NCI-H1436 (cell line): ENCODE measurements at places on chromosomes 1 and 21.

DNA sequence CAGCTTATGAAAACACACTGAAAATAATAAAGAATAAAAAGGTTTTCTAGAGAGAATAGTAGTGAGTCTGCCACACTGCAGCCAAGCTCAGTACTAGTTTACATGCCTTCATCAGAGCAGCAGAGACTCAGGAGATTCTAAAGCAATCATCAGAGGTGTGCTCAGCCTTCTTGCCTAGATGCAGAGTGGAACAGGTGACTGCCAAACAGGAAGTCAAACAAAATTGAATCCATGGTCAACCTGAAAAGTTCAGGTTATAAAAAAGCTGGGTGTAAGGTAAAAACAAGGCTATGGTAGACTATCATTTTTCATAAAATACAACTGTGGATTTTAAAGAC, 165.3 kb upstream of the C1orf105 start:
- DNase-seq = no peak

- DNase-seq = no peak
Observed at GRCh38 chr1:66443793-66444192, 90.2 kb upstream of the SGIP1 start.

DNA sequence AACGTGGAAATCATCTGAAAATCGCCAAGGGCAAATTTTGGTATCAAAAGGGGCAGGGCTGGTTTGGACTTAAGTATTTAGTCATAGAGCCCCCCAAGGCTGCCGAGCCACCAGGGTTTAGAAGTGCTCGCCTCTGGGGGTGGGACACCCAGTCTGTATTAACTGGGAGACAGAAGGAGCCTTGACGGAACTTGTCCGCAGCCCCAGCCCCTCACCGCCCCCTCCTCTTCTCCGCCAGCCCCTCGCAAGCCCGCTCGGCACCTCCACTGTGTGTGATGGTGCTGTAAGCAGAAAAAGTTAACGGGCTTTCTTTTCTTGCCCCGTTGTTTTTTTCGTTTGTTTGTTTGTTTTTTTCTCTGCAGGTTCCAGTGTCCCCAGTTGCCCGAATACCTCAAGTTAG, 37.5 kb upstream of the KDM4A start:
- no peak for DNase-seq

DNA sequence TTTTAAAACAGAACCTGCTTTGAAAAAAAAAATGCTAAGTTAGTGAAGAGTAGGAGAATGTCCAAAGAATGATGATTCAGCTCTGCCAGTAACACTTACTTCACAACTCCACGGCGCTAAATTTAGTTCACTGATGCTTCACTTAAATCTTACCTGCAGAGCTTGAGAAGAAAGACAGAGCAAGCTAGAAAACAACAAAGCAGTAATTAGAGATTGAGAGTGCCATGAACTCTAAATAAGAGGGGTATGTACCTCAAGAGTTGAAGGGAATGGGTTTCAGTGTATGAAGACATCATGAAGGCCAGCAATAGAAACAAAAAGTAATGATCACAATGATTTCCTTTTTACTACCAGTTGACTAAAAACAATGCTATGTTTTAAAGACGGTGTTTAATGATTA, 32.8 kb downstream of the EPRS1 start:
- DNase-seq = no peak

GRCh38 chr1:232841823-232842565, 36.8 kb downstream of the MAP10 start:
- no peak for DNase-seq

DNA sequence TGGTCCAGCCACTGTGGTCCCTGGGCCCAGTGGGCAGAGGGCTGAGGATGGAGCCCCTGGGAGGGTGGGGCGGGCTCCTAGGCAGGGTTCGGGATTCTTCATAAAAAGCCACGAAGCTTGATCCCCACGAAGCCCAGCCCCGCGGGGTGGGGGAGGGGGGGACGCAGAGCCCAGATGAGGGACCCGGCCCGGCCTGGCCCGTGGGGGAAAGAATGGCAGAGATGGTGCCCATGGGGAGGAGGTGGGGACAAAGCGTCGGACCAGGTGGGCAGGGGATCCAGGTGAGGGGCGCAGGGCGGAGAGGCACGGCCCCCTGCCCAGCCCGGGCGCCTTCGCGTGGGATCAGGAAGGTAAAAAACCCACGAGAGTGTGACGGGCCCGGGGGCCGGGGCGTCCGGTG, 6.0 kb upstream of the SMIM12 start:
- DNase-seq = no peak

DNA sequence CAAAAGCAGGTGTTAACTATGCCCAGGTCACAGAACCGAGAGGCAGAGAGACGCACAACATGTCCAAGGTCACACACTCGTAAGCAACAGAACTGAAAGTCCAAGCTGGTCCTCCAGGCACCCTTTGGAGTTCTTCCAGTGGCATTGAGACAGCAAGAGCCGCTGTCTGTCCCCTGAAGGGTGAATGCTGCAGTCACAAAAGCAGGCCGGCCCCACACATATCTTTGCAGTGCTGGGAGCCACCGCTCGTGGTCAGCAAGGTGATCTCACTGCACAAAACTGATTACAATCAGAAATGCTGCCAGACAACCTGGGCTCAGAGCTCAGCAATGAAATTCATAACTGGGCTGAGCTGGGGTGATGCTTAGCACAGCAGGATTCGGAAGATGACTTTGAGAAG, 47.4 kb upstream of the RAB4A start:
- DNase-seq = no peak

- DNase-seq = no peak
Observed at GRCh38 chr1:61341426-61341825, 259.1 kb downstream of the NFIA start.

- DNase-seq = no peak
Observed at GRCh38 chr1:209769171-209769904, 13.5 kb downstream of the TRAF3IP3 start.

- DNase-seq = no peak
Observed at GRCh38 chr1:3505161-3505560, 50.7 kb downstream of the ARHGEF16 start.

DNA sequence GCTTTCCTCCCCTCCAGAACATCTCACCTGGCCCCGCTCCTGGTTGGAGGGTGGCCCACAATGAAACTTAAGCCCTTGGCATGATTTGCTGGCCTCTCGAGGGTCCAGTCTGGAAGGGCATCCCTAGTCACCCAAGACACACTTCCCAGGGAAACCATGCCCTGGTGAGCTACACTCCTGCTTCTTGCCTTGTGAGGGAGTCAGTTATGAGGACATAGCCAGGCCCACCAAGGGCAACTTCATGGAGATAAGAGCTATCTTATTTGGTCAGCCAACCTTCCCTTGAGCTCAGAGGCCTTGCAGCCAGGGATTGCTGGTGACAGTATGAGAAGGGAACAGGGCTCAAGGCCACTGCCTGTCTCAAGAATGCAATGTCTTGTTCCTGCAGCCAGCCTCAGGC, 9.7 kb downstream of the TNR start:
- no peak for DNase-seq

DNA sequence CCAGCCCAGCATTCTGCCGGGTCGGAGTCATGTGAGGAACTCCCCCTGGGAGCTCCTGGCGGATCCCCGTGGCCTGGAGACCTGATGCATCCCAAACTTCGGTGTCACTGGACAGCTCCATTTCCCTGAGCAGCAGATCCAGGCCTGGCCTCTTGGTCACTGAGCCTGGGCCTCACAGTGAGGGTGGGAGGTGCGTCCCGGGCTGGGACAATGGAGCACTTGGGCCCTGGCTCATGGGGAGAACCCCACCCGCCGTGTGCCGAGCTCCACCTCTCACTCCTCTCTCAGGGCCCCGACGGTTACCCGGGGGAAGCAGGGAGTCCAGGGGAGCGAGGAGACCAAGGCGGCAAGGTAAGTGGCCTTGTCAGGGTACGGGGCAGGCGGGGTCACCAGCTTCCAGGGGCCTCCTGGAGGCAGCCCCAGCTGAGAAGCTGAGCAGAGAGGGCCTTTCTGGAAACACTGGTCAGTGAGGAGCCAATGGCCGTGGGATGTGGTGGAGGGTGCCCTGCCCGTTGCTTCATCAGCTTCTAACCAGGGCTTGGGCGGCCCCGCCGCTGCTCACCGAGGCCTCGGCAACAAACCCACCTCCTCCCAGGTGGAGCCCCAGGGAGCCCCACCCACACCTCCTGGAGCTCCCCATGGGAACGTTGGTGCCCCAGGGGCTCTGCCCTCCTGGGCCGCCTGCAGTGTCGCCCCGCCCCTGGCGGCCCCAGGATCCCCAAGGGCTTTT, 19.8 kb downstream of the COL6A2 start:
- DNase-seq = no peak

DNA sequence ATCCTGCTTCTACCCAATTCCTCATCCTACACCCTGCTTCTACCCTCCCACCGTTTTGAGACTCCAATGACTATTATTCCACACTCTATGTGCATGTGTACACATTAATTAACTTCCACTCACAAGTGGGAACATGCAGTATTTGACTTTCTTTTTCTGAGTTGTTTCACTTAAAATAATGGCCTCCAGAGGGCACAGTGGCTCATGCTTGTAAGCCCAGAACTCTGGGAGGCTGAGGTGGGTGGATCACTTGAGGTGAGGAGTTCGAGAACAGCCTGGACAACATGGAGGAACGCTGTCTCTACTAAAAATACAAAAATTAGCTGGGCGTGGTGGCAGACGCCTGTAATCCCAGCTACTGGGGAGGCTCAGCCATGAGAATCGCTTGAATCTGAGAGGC, 464.8 kb downstream of the PTBP2 start:
- DNase-seq = no peak

DNA sequence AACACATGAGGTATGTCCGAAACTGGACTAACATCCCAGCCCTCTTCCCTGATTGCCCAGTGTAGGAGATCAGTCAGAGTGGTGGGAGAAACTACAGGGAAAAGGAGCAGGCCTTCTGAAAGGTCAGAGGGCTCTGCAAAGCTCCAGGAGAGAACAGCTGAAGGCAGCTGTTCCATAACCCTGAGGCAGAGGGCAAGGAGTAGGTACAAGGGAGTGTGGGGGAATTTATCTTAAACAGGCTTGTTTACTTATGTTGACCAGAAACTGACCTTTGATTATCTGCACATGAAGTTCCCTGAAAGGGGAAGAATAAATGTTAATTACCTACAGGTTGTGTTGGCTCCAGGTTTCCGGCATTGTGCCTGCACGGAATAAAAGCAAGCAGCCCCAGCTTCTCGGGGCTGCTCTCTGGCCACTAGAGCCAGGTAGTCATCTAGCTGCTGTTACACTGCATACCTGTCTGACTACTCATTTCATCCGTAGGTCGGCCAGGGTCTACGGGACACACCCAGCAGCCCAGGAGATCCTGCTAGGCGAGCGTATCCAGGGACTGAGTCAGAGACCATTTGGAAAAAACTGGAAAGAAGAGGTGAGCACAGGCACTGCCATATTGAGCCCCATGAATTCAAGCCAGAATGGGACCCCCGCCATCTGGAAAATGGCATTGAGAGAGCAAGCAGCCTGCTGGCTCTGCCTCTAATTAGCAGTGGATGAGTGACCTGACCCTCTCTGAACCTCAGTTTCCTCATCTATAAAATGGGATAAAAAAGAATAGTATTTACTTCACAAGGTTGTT, 14.9 kb upstream of the PAQR7 start:
- DNase-seq = no peak

DNA sequence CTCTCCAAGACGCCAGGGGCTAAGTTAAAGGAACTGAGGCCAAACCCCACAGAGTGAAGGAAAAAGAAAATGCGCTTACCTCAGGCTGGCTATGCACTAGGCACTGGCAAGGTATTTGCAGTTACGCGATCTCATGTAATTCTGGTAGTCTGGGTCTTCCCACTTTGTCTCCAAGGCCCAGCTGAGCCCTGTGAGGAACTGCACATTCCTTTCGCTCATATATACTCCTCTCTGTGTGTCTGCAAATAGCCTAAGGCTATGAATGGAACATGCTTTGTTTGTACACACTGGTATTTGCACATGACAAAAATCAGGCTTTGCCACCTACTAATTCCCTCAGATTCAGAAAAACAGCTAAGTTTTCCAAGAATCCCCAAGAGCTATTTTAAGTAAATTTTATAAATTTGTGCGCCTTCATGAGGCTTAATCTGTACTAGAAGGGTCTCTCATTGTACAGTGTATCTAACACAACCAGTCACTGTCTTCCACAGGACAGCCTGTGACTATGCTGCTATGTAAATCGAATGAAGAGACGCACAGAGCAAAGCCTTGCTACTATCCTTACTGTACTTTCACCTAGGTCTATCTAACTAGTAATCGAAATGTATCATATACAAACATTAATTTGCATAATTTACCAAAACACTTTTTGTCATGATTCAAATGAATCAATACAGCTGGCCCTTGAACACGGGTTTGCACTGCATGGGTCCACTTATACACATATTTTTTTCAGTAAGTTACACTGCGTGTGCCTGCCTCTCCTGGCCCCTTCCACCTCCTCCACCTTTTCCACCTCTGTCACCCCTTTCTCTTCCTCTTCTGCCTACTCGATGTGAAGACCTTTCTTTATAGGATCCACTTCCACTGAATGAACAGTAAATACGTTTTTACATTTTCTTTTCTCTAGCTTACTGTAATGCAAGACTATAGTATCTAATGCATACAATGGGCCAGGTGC, 87.0 kb downstream of the SIPA1L2 start:
- no peak for DNase-seq

GRCh38 chr1:11838349-11839272, 9.0 kb downstream of the NPPA start:
- peak; percentile 57 for DNase-seq

DNA sequence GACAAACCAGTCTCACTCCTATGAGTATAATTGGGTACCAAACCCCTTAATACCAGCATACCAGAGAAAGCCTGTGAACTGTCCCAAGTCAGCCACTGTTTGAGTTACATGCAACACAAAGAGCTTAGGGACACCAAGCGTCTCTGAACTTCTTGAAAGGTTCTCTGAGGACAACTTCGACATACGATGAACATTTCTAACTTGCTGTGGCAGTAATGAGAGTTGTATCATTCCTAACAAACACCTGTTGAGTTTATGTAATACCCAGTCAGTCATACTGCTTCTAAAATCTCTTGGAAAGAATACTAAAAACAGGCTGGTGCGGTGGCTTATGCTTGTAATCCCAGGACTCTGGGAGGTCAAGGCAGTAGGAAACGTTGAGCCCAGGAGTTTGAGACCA, 18.4 kb downstream of the CCT8 start:
- DNase-seq = no peak

DNA sequence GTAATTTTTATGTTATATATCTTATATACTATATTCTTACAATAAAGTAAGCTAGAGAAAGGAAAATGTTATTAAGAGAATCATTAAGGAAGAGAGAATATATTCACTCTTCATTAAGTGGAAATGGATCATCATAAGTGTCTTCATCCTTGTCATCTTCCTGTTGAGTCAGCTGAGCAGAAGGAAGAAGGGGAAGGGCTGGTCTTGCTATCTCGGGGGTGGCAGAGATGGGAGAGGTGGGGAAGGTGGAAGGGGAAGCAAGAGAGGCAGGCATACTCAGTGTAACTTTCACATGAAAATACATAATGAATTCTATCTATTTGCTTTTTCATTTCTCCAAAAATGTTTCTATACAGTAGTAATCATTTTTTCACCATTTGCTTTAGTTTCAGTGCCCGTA, 5.1 kb downstream of the DNASE2B start:
- DNase-seq = no peak

GRCh38 chr1:62508187-62508758, 71.4 kb downstream of the USP1 start:
- DNase-seq = peak; percentile 1

- no peak for DNase-seq
Observed at GRCh38 chr1:2156866-2157265, 37.7 kb downstream of the FAAP20 start.
